Lung microvascular endothelial cell (primary cell): ENCODE measurements at places on chromosomes 3 and 15. TPM values are rescaled to one million over a fixed set of nuclear protein-coding genes. Genes with fewer than 3 reads are reported as not detected.

ACKR4 gene
- total RNA-seq: 0.20 and 1.3 TPM in 2 replicates

NOX5 gene
- total RNA-seq: under 0.01 TPM in 1 of 2 replicates, not detected in the other

CPNE9 gene
- under 0.01 TPM in 1 of 2 replicates, not detected in the other for total RNA-seq

SLC51A gene
- total RNA-seq: not detected in 2 replicates

AADACL2 gene
- total RNA-seq: not detected in 2 replicates

SEMA5B gene
- under 0.01 TPM in 2 replicates for total RNA-seq

PLCD1 gene
- 11.1 and 13.7 TPM in 2 replicates for total RNA-seq

CCDC9B gene
- total RNA-seq: 8.9 and 11.1 TPM in 2 replicates

MEF2A gene
- total RNA-seq: 13.9 and 16.5 TPM in 2 replicates

LSM3 gene
- 6.0 and 7.4 TPM in 2 replicates for total RNA-seq

IGSF11 gene
- under 0.01 TPM in 2 replicates for total RNA-seq

MAP1A gene
- total RNA-seq: 0.20 and 0.44 TPM in 2 replicates

- DNase-seq: no peak
These were observed 41.7 kb upstream of the ADAMTS17 start for GRCh38 chr15:100383302-100384107.

GRCh38 chr15:61605343-61605742 is 376.2 kb upstream of the RORA start:
- no peak for DNase-seq

DNA sequence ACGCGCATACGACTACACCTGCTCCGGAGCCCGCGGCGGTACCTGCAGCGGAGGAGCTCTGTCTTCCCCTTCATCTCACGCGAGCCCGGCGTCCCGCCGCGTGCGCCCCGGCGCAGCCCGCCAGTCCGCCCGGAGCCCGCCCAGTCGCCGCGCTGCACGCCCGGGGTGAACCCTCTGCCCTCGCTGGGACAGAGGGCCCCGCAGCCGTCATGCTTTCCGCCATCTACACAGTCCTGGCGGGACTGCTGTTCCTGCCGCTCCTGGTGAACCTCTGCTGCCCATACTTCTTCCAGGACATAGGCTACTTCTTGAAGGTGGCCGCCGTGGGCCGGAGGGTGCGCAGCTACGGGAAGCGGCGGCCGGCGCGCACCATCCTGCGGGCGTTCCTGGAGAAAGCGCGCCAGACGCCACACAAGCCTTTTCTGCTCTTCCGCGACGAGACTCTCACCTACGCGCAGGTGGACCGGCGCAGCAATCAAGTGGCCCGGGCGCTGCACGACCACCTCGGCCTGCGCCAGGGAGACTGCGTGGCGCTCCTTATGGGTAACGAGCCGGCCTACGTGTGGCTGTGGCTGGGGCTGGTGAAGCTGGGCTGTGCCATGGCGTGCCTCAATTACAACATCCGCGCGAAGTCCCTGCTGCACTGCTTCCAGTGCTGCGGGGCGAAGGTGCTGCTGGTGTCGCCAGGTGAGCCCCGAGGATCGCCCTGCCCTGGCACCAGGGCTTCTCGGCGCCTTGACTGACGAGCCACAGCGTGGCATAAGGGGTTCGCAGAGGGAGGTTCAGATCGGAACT is 420 bp downstream of the SLC27A2 start:
- DNase-seq: peak; percentile 26

GRCh38 chr15:46091860-46092450 is 457.1 kb downstream of the SQOR start:
- peak; percentile 47 for DNase-seq

DNA sequence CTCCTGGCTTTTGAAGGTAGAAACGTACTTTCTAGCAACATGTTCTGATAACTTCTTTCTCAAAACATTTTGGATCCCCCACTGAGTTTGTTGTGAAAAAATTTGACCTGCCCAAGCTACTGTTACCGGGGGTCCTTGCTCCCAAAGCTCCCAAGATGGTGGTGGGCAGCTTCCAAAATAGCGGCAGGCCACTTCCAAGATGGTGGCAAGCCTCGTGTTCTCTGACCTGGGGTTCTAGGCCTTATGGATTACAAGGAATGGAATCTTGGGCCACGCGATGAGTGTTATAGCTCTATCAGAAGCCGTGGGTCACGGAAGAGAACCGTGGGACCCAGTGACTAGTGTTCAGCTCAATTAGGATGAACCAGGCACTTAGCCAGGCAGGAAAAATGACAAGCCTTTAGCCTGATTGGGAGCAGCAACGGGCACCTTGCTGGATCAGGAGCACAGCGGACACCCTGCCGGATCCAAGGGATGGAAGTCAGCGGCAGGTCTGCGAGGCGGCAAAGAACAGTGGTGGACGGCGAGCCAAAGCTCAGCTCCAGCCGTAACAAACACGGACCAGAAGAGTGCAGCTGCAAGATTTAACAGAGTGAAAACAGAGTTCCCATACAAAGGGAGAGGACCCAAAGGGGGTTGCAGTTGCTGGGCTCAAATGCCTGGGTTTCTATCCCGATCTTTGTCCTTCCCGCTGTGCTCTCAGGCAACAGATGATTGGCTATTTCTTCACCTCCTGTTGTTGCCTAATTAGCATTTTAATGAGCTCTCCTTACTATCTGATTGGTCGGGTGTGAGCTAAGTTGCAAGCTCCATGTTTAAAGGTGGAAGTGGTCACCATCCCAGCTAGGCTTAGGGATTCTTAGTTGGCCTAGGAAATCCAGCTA is 133.3 kb downstream of the WDR72 start:
- DNase-seq: no peak

GRCh38 chr3:132180337-132180791 is 136.8 kb upstream of the ACP3 start:
- peak; percentile 71 for DNase-seq

DNA sequence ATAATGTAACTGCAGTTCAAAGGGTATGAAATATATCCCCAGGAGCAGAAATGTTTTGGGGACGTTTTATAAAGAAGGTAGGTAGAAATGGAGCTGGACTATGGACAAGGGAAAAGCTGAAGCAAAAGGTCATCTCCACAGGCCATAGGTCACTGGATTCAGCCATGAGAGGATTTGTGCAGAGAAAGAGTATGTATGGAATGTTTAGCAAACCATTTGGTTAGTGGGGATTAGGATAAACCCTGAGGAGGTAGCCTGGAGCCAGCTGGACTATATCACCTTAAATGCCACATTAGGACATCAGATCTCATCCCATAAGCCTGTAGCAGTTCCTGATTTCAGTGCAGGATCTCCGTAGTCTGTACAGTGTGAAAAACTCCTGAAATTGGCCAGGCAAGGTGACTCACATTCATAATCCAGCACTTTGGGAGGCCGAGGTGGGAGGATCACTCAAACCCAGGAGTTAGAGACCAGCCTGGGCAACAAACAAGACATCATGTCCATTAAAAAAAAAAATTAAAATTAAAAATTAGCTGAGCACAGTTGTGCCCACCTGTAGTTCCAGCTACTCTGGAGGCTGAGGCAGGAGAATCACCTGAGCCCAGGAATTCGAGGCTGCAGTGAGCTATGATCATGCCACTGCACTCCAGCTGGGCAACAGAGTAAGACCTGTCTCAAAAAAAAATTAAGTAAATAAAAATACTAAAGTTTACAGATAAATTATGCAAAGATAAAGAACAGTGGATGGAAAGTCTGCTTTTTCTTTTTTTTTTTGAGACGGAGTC is 4.7 kb downstream of the IP6K1 start:
- no peak for DNase-seq

- peak; percentile 4 for DNase-seq
These were observed 87.2 kb upstream of the NMNAT3 start for GRCh38 chr3:139764936-139765335.

- no peak for DNase-seq
These were observed 109.0 kb downstream of the CGGBP1 start for GRCh38 chr3:87949879-87950208.

- DNase-seq: peak; percentile 50
These were observed 36.8 kb upstream of the TSPAN3 start for GRCh38 chr15:77107531-77108355.

DNA sequence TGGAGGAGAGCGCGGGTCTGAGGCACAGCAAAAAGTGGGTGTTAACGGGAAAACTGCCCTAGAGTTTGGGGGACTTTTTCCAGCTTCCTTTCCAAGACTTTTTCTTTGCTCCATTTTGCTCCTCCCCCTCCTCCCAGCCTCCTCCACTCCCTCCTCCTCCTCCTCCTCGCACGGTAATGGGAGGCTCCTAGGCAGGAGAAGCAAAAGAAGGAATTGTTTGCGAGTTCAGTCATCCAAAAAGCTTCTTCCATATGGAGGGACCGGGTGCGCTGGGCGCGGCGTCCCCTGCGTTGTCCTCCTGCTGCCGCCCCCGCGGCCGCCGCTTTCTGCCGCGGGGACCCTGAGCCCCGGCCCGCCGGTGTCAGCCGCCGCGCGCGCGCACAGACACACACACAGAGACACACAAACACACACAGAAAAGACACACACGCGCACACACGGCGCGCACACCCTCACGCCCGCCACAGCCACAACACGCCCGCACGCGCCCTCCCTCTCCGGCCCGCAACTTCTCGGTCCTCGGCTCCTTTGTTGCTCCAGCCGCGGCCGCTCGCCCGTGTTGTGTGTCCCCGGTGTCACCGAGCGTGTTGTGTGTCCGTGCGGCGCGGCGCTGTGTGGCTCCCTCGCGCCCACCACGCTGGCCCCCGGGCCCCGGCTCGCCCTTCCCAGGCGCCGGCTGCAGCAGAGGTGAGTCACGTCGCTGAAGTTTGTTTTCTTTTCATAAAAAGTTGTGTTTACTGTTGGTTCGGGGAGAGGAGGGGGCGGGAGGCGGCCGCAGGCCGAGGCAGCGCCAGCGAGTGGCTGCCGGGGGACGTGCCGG is at the start of gene BOC:
Gene BOC (plus strand): TSS at position 228 of the 820 bp plus-strand sequence. CDS start 38,246 bp downstream, outside the sequence.
- DNase-seq: peak; percentile 10

- DNase-seq: peak; percentile 2
These were observed 69.2 kb upstream of the CSTA start for GRCh38 chr3:122255757-122256439.

- peak; percentile 44 for DNase-seq
These were observed 141.0 kb upstream of the PLSCR5 start for GRCh38 chr3:146746190-146746589.

- no peak for DNase-seq
These were observed 715 bp downstream of the MCCC1 start for GRCh38 chr3:183098536-183099025.

GRCh38 chr3:122079524-122080206 is 24.5 kb downstream of the CD86 start:
- no peak for DNase-seq

DNA sequence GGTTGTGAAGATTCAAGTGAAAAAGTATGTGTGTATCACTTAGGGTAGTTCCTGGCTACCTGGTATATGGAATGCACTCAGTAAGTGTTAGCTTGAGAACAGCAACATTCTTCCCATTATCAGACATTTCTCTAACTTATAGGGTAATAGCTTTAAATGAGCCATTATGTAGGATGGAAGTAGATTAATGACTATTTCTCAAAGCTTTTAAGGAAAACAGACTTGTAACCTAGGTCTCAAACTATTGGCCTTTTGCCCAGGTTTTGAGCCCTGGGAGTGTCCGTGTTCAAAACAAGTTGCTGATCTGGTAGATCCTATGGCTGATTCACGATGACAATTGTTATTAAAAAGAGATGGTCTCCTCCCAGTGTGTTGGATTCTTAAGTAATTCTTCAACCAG is 129.1 kb upstream of the UMPS start:
- peak; percentile 74 for DNase-seq

DNA sequence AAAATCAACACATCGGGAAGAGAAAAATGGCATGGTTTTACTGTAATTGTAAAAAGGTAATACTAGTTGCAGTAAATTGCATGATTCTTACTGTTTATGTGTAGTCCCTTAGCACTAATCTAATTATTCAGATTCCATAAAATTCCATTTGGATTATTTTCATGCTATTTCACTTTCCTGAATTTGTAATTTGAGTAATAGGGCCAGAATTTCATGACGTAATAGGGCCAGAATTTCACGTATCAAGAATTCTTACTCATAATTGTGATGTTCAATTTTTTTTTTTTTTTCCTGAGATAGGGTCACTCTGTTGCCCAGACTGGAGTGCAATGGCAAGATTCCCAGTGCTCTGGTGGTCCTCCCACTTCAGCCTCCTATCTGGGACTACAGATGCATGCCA is 2.9 kb upstream of the U2SURP start:
- DNase-seq: no peak
